ENCODE measurements at places on chromosomes 3 and 15.

DNA sequence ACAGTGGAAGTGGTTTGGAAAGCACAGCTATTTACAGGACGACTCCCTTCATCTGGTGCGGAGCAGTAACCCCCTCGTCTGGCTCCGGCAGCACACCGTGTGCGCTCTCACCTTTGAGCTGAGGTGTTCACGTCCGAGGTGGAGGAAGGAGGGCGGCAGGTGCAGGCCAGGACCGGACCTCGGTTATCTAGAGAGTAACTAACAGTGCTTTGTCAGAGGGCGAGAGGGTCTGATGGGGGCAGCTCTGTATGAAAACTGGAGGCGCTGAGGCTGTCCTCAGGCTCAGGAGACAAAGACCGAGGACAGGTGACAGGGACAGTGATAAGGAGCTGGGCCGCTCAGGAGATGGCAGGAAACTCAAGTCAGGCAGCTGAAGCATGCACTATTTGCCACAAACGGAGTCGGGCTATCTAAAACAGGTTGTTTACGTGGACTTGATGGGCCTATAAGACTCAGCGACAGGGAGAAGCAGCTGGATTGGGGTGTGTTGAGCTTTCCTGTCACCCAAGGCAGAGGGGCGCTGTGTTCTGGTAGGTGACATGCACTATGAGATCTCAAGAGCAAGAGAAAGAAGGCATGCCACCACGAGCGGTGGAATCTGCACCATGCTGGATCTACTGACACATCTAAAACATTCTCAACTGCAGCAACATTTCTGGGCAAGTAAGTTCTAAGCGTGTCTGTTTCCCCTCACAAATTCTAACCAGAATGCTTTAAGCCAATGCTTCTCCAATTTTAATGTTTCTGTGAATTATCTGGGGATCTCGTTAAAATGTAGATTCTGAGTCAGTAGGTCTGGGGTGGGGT is 155.2 kb downstream of the XXYLT1 start:
- no peak for DNase-seq

DNA sequence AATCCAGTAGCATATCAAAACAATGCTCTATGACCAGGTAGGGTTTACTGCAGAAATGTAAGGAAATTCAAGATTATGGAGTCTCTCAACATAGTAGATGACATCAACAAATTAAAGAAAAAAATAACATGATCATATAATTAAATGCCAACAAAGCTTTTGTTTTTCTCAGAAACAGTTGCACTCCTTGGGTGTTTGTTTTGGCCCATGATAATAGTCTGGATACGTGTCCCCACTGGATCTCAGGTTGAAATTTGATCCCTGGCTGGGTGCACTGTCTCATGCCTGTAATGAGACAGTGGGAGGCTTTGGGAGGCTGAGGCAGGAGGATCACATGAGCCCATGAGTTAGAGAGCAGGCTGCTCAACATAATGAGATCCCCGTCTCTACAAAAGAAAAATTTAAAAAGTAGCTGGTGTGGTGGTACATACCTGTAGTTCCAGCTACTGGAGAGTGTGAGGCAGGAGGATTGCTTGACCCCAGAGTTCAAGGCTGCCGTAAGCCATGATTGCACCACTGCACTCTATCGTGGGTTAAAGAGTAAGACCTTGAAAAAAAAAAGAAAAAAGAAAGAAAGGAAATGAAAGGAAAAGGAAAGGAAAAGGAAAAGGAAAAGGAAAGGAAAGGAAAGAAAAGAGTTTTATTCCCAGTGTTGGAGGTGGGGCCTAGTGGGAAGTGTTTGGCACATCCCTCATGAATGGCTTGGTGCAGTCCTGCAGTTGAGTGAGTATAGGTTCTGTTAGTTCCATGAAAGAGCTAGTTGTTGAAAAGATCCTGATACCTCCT is 53.3 kb upstream of the FOXB1 start:
- DNase-seq, result no peak

GRCh38 chr3:87361271-87361670 is 84.9 kb upstream of the POU1F1 start:
- no peak for DNase-seq

DNA sequence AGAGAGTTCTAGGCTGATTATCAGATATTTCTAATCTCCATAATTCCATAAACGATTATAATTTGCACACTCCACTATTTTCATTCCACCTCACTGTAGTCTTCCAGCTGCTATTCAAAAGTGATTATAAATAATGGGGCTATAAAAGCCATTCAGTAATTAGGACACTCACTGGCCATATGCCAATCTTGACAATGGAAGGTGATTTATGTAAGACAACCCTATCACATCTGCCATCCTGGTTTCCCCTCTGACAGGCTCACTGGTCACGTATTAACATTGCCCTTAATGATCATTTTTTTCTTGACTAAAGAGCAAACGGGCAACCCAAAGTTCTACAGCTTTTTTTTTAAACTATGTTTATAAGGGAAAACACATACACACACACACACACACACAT is 402.4 kb downstream of the MAGI1 start:
- no peak for DNase-seq

DNA sequence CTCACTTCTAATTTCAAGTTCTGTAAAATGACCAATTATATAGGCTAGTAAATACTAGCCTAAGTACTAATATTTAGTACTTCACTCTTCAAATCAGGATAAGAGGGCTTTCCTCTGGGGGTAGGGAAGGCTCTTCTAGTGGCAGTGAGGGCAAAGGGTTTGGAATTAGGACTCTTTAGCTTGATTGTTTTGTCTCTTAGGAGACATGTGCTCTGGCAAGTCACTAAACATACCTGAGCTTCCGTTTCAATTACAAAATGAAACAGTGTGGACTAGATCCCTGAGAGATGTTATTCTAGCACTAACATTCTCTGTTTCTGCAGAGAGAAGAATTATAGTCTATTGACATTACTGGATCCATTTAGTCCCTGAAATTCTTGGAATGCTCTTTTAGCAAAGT is 71.5 kb downstream of the PCOLCE2 start:
- DNase-seq, result no peak

DNA sequence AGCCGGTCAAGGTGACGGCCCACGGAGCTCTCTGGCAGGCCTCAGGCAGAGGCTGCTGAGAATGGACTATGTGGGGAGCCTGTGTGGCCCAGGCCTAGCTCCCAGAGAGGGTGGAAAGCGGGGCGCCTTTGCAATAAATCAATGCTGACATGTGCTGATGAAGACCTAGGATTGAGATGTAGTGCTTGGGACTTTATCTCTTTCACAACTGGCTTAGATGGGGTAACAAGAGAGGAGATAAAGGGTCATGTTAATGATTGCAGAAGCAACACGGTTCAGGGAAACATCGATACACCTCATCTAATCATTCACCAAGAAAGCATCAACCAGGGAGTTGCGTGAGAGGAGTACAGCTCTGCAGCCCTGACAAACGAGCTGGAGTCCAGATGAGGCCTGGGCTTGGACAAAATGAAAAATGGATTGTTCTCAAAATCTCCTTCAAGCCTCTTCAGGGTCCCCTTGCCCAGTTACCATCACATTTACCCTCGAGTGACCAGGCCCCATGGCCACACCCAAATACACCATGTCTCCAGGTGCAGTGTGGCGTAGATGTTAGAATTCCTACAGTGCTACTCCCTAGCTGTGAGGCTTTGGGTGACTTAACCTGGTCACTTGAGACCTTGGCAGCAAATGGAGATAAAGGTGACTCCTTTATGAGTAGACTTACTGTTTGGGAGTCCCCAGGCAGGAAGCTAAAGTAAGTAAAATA is 146.4 kb upstream of the LIPC start:
- DNase-seq, result no peak

DNA sequence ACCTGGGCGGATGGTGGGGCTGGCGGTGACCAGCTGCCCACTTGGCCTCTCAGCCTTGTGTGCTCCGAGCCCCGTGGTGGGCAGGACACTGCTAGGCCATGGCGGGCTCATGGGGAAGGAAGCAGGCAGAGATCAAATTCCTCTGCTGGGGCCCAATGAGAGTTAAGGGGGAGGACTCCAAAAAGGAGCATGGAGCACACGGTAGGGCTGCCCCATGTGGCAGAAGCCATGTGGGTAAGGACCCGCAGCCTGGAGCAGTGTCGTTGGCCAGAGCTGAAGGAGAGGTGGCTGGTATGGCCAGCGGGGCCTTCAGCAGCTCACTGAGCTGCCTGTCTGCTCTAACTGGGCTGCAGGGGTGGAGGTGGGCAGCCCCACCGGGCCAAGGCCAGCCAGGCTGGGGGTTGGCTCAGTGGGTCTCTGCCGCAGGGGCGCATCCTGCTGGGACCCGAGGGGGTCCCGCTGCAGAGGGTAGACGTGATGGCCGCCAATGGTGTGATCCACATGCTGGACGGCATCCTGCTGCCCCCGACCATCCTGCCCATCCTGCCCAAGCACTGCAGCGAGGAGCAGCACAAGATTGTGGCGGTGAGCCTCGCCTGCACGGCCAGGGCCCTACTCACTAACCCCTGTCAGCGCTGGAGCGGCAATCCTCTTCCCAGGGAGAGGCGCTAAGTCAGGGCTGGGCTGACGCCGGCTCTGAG is 11.3 kb downstream of the STAB1 start:
- no peak for DNase-seq

DNA sequence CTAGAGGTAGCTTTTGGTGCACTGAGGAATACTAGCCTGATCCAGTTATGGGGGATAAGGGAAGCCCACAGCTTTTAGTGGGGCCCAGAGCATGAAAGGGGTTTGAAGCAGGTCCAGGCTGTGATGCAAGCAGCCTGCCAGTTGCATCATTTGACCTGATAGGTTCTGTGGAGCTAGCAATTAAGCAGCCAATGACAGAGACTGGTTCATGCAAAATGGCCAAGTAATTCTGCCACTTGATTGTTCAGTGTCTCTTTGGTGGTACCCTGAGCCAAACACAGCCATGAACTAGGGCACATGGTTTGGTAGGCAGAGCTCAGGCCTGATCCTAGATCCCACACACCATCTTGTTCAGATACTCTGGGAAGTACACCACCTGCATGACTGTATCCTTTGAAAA is 91.0 kb upstream of the PRR23C start:
- no peak for DNase-seq

DNA sequence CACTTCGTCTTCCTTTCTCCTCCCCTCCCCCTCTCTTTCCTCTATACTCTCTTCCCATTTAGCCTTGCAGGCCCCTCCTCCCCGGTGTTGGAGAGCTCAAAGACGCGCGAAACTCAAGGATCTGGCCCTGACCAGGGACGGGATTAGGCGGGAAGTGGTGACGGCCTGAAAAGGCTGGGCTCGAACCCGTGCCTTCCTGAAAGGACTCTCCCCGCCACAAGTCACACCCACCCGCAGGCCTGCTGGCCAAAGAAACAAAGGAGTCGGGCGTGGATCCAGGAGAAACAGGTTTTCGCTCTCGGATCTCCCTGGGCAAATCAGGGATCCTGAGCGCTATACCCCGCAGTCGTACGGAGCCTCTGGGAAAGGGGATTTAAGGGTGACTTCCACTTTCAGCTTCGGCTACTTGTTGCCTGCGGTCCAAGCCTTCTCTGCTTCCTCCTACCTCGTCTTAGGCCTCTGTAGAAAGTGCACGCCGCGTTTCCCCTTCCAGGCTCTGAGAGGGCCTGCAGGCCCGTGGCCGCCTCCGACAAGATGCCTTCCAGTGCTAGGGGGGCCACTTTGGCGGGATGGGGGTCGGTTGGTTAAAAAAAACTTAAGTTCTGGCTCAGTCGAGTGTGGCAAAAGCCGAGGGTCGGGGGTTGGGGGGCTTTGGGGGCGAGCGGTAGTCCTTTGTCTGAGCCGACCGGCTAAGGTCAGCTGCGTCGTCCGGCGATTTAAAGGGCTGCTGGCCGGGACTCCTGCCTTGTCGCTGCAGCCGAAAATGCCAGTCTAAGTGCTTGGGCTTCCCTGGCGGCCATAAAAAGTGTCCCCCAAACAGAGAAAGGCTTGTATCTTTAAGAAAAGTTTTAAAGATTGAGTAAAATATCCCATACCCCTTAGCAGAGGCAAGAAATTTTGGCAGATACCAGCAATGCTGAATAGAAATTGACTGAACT is 8.2 kb downstream of the ZIC4 start:
- no peak for DNase-seq

DNA sequence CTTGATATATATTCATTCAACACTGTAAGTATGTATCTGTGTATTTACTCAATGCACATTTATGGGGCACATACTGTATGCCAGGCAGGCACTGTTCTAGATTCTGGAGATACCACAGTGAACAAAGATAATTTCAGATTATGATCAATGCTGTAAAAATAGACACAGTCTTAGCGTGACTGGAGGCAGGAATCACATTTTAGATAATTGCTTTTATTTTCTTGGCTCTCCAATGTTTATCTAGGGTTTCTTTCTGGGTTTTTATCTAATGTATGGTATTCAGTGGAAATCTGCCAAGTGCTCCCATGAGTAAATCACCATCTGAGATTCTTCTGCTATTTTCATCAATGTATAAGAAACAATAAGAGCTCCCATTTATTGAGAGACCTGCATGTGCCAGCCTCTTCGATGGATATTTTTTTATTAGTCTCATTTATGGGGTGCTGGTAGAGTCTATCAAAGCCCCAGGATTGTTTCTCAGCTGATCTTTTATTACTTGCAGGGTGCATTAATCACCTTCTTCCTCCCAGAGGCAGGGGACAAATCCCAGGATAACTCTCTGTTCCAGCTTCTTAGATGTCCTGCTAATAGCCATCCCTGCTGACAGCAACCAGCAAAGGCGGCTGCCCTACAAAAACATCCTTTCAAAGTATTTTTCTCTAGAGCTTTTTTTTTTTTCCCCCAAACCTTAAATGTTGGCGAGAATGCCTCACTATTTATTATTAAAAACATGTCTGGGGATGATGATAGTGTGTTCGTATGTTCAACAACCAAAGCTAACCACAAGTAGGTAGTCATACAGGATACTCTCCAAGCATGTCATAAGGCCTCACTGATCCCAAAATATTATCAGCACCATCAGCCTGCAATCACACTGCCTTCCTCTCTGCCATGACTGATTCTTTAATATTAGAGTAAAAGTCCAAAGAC is 331.0 kb upstream of the RASGRP1 start:
- peak; percentile 32 for DNase-seq

DNA sequence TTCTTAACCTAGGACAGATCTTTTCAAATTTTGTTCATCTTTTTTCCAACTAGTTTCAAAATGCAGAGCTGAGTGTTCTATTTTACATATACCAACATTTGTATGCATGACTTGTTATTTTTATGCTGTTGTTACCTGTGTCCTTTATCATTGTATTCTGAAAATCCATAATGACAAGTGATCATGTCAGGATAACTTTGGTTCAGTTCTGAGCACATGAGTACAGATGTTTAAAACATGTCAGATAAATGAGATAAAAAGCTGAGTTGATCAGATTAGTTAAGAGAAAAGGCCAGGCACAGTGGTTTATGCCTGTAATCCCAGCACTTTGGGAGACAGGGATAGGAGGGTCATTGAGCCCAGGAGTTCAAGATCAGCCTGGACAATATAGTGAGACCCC is 204.9 kb downstream of the SSR3 start:
- DNase-seq, result no peak

DNA sequence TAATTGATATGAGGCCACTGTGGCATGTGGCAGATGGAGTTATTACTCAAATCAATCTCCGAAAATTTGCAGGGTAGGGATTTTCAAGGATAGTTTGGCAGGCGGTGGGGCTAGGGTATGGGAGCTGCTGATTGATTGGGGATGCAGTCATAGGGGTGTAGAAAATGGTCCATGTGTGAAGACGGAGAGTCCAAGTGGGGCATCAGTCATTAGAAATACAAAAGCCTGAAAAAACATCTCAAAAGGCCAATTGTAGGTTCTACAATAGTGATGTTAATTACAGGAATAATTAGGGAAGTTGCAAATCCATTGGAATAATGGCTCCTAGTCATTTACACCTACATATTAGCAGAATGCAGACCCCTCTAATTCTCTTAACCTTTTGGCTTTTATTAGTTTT is 4.9 kb downstream of the LEKR1 start:
- DNase-seq, result no peak
